Right atrium auricular region (tissue), 2 donors: ENCODE measurements at places on chromosomes 6 and 20.
A peak's percentile ranks its signal among the peaks of the same experiment; 100 is the strongest.

DNA sequence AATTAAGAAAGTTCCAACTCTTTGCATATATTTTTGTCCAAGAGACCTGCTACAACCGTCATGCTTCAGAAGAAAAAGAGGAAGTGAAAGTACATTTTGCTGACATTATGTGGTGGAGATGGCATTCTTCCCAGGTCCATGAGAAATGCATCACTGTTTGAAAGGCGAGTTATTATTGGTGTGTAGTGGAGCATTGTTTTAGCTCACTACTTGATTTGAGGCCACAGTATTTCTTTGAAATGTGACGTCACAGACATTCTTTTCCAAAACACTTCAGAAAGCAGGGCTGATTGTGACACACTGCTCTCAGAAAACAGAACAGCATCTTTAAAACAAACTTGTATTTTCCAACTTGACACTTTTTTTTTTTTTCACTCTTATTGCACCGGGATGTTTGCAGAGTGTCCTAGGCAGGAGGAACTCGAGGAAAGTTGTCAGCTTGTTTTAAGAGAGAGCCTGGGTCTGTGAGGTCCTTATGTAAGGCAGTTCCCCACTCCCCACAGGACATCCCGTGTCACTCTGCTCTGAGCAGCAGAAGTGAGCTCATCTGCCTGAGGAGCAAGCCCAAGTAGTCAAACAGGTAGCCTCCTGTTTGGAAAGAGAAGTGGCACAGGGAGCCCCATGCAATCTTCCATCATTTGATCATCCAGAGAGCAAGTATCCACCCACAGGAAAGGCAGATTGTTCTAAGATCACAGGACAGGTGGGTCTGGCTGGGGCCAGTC, 1.1 kb downstream of the SPTLC3 start:
- DNase-seq, result peak; percentile 63

DNA sequence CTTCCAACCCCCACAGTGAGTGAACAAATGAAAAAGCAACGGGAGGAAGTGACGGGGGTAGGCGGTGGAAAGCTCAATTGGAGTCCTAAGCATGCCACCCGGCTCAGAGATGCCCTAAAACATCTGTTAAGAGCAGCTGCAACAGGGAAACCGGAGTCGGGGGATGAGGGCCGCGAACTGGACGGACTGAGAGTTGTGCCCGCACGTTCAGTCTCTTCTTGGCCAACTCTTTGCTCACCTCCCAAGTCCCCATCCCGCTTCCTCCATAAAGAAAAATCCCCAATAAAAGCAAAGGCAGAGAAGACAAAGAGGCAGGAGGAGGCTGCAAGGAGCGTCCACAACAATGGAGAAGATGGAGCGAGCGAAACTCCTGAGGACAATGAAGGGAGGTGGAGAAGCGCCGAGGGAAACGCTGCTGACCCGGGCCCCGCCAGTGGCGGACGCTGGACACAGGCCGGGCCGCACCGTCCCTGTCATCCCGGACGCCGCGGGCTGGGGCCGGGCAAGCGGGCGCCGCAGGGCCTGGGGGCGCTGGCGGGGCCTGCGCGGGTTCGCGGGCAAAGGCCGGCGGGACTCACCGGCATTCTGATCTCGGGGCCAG, 600 bp downstream of the SEC63 start:
- DNase-seq, result peak; percentile 63

- no peak for DNase-seq
Observed at GRCh38 chr6:33661106-33661838, 40.1 kb downstream of the ITPR3 start.

- peak; percentile 72 for DNase-seq
Observed at GRCh38 chr20:21719592-21720214, 14.2 kb downstream of the PAX1 start.

DNA sequence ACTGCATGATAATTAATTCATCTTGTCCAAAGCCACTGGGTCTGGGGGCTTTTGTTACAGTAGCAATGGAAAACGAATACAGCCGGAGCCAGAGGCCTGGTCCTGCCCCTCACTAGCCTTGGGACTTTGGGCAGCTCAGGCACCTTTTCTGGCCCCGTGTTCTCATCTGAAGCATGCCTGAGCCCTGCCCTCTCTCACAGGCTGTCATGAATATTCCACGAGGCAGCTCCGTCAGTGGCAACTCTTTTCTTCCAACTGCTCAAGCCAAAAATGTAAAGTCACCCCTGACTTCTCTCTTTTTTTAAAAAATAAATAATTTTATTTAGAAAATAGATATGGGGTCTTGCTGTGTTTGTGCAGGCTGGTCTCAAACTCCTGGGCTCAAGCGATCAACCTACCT, 5.3 kb downstream of the BNIP5 start:
- DNase-seq, result no peak

GRCh38 chr20:51165131-51165530, 142.2 kb upstream of the KCNG1 start:
- no peak for DNase-seq

GRCh38 chr6:120055071-120055470, 705.5 kb upstream of the MAN1A1 start:
- no peak for DNase-seq

DNA sequence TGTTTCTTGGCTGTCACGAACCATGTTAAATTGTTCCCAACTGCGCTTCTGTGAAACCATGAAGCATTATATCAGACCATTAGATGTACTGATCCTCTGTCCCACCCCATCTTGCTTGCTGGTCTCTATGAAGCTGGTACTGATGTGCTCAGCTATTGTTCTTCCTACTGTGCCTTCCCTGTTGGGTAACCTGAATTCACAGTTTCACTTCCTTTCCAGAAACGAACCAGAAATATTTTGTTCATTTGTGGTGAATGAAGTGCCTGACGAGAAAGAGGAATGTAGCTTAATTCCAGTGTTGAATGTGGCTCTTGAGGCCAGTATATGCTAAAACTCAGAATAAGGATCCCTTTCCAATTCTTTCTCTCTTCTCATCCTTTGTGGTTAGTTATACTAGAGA, 58.1 kb upstream of the SNAP91 start:
- DNase-seq, result no peak

DNA sequence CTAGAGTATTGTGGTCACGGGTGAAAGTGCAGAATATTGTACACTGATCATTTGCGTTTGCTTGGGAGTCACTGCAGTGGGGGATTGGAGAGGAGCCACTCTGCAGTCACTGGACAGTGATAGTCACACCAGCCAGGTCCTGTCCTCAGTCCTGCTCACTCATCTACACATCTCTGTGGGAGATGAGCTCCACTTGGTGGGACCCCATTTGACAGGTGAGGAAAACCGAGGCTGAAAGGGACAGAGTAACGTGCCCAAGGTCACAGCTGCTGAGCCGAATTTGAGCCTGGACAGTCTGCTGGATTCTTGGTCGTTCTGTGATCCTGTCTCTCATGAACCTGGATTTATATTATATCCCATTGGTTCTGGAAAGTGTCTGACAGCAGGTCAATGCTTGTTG, 17.7 kb upstream of the PHACTR3 start:
- DNase-seq, result no peak

GRCh38 chr6:47047479-47048407, 5.6 kb upstream of the ADGRF1 start:
- DNase-seq, result peak; percentile 66

GRCh38 chr6:17096096-17096495, 5.8 kb upstream of the STMND1 start:
- no peak for DNase-seq

DNA sequence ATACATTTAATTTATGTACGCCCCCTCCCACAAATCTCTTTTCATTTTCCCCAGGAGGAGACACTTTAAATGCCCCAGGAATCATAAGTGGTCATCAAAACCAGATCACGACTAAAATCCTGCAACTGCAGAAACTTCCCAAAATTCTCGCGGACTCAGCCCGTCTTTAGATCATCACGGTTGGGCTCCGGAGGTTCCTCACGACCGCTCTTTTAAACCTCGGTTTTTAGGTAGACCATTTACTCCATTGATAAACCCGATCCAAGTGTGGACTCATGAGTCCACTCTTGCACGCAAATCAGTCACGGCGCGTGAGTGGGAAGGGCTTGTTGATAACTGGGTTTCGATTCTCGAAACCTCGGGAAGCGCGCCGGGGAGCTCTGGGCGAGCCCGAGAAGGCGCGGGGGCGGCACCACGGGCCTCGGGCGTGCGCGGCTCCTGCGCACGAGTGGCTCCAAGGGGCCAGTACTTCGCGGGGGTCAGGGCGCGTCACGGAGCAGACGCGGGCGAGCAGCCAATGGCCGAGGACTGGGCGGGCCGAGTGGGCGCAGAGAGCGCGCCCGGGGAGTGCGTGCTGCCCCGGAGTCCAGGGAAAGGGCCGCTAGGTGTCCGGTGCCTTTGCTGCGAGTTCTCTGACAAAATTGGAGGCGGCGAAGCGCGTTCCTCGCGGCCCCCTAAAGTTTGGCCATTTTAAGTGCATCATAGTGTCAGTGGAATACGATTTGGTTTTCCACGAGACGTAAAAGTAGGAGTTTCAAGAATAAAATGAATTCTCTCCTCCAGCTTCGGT, 635 bp upstream of the TENT5A start:
- DNase-seq, result peak; percentile 94

- DNase-seq, result no peak
Observed at GRCh38 chr6:107871976-107872375, 47.9 kb upstream of the SCML4 start.

DNA sequence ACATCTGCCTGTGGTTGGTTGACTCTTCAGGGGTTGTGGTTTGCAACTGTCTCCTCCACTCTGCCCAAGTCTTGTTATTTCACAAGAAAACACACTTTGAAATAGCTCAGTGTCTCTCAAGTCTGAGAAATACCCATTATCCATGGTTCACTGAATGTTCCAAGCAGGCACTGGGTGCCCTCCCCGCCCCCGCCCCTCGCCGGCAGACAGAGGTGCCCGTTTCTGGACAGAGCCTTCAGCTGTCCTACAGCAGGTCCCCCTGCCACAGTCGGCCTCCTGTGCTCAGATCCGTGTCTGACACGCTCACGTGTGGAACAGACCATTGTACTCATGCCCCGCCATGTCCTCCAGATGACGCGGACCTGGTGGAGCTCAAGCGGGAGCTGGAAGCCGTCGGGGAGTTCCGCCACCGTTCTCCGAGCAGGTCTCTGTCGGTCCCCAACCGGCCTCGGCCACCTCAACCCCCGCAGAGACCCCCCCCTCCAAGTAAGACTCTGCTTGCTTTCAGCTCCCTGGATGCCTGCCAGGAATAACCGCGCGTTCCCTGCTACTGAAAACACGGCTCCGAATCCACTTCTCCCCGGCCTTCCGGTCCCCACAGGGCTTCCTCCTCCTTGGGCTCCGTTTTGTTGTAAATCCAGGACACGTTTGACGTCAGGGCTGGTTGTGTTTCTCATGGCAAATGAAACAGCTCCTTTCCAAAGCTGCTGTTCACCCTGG, 81.4 kb downstream of the SERAC1 start:
- no peak for DNase-seq

- DNase-seq, result no peak
Observed at GRCh38 chr6:37938909-37939308, 119.4 kb downstream of the ZFAND3 start.

DNA sequence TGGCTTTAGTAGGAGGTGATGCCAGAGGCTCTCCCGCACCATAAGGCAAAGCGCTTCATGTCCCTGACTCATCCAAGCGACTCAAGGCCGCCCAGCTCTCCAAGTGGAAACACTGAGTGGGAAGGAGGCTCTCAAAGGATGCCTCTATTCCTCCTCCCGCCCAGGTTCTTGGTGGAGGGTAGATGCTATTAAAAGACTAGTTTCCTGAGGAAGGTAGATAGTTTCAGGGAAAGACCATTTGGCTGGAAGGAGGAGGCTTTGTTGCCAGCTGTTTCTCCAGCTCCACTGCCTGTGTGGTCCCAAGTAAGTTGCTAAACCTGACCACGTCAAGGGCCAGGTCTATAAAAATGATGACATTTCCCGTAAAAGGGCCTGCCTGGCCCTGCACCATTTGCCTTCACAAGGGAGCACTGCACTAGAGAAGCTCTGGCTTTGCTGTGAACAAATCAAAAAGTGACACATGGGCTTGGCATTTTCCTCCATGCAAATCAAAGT, 48.2 kb downstream of the GMDS start:
- DNase-seq, result no peak

- no peak for DNase-seq
Observed at GRCh38 chr20:31675828-31676608, 38.3 kb downstream of the COX4I2 start.

DNA sequence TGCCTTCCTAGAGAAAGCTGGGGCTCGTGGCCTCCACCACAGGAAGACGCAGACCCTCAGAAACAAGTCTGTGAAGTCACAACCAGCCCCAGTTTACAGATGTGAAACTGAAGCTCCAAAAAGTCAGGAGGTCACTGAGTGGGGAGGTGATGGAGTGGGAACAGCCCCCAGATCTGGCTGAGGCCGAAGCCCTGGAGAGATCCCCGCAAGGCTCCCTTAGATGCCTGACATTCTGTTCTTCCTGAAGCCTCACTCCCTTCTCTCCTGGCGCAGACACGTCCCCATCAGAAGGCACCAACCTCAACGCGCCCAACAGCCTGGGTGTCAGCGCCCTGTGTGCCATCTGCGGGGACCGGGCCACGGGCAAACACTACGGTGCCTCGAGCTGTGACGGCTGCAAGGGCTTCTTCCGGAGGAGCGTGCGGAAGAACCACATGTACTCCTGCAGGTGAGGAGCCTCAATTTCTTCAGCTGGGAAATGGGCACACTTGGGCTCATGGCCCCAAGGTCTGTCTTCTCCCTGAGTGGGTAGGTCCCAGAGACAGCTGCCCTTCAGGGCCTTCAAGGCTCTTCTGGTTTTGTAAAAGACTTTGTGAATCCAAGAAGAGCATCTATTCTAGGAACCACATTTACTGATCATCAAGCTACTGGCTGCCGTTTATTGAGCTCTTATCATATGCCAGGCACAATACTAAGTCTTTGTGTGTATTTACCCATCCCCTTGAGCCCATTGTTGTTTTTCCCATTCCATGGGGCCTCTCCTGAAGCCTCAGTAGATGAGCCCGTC, 50.5 kb downstream of the HNF4A start:
- no peak for DNase-seq

DNA sequence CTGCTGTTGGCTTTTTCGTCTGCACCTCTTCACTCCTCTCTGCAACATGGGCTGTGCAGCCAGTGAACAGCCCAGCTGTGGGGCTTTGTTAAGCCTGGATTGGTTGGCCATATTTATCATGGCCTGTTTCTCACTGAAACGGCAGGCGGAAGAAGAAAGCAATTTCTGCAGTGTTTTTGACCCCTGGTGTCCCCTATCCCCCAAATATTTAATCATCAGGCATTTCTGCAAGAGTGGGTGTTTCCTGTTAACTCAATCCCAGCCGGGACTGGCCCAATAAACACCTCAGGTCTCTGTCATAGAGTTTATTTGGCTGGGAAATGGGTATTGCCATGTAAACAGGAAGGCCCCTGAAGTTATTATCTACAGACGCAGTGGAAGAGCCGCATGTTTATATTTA, 174.8 kb upstream of the SUPT3H start:
- DNase-seq, result no peak
